ENCODE measurements at places on chromosomes 5 and 9. TPM values are rescaled to one million over a fixed set of nuclear protein-coding genes. Genes with fewer than 3 reads are reported as not detected.

SPATA31E1 gene
- 0.02 TPM for polyA plus RNA-seq

EHMT1 gene
- polyA plus RNA-seq = 30.3 TPM

ELP1 gene
- 10.7 TPM for polyA plus RNA-seq

DROSHA gene
- polyA plus RNA-seq = 79.0 TPM

DNA sequence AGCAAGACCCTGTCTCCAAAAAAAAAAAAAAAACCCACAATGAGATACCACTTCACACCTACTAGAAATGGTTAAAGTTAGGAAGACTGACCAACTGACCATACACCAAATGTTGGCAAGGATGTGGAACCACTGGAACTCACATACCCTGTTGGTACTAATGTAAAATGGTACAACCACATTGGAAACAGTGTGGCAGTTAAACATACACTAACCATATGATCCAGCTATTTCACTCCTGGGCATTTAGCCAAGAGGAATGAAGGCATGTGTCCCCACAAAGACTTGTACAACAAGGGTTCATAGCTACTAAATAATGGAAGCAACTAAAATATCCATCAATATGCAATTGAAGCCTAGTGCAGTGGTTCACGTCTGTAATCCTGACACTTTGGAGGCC is 21.3 kb downstream of the NAIF1 start:
- no peaks in the 10 kb centered on the region for H3K27me3 ChIP-seq
- H3K27ac ChIP-seq = no peak overlapping the region
- no peak for DNase-seq
- no peak overlapping the region for H3K4me3 ChIP-seq
- H3K4me1 ChIP-seq = no peaks in the 10 kb centered on the region

DNA sequence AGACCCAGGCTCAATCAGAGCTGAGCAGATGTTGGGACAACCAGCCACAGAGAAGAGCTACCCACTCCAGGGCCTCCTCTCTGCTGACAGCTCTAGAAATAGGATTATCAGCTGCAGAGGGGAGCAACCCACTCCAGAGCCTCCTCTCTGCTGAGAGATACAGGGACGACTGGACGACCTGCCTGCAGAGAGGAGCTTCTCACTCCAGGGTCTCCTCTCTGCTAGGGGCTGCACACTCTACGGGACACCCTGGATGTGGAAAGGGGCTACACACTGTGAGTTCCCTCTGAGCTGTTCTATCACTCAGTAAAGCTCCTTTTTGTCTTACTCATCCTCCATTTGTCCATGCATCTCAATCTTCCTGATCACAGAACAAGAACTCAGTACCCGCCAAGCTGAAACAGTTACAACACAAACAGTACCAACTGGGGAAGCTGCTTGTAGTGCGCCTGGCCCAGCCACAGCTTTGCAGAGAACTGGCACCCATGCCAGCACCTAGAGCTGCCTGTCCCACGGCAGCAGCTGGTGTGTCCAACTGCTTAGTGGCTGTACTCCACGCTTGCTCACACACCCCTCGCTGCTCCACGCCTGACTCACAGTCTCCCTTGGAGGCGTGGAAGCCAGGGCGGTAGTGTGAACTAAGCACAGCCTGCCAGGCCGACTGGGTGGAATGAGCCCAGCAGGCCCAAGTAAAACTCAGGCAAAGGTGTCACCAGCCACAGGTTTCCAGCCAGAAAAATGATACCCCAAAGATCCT is 56.8 kb downstream of the PRELID2 start:
- no peaks in the 10 kb centered on the region for H3K4me1 ChIP-seq
- DNase-seq = no peak
- H3K27me3 ChIP-seq = no peaks in the 10 kb centered on the region
- H3K36me3 ChIP-seq = no peaks in the 10 kb centered on the region
- H3K27ac ChIP-seq = no peak overlapping the region

- H3K36me3 ChIP-seq = no peaks in the 10 kb centered on the region
- H3K27me3 ChIP-seq = no peaks in the 10 kb centered on the region
- no peak overlapping the region for H3K4me3 ChIP-seq
- peaks cover 9% of the 10 kb centered on the region for H3K4me1 ChIP-seq
- DNase-seq = no peak
Observed at GRCh38 chr5:34500236-34500847, 155.8 kb upstream of the RAI14 start.

GRCh38 chr5:14357441-14357840 is 214.3 kb downstream of the TRIO start:
- H3K4me3 ChIP-seq = no peak overlapping the region
- H3K27ac ChIP-seq = no peak overlapping the region
- H3K4me1 ChIP-seq = no peaks in the 10 kb centered on the region
- H3K27me3 ChIP-seq = no peaks in the 10 kb centered on the region
- H3K36me3 ChIP-seq = peaks cover 8% of the 10 kb centered on the region
- DNase-seq = no peak

Data from pancreas (tissue), 10 donors.